Activated CD4-positive, alpha-beta memory T cell treated with anti-CD3 and anti-CD28 coated beads, Interleukin-2, amount 10 ng/mL, durations not matched to agents 7 days and 5 days (primary cell): ENCODE measurements at places on chromosomes 16 and 17.
A peak's percentile ranks its signal among the peaks of the same experiment; 100 is the strongest.

DNA sequence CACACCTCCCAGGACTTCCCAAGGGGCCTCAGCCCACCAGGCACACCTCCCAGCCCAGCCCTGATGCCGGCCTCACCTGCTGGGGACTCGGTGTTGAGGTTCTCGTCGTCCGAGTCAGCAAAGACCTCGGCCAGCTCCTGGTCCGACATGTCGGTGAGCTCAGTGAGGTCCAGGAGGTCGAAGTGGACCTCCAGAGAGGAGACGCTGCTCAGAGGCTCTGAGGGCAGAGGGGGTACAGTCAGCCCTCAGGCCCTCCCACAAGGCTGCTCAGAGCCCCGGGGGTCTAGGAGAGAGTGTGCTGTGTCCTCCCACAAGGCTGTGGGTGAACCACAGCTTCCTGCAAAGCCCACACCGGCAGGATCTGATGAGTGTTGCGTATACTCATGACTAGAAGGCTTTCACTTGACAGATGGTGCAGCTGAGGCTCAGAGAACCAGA, 10.5 kb downstream of the DBNDD1 start:
- DNase-seq: peak; percentile 64

DNA sequence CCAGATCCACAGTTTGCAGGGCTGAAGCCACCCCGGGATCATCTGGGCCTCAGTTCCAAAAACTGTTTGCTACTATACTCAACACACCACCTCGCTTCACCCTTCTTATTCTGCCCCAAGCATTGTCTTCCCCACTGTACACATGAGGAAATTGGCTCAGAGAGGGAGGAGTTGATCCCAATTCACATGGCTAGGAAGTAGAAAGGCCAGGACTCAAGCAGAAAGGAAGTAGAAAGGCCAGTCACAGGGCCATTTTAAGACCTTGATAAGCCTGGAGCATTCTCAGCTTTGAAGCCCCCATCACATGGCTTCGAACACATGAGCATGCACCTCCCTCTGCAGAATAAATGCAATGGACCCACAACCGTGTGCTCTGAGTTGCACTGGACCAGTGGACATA, 7.7 kb upstream of the PRSS22 start:
- DNase-seq: no peak

GRCh38 chr17:73043686-73044581, 48.6 kb downstream of the SLC39A11 start:
- no peak for DNase-seq

- no peak for DNase-seq
These were observed 26.5 kb downstream of the KANSL1 start for GRCh38 chr17:46166692-46167249.

- no peak for DNase-seq
These were observed 253.3 kb downstream of the STX8 start for GRCh38 chr17:9322326-9322725.

DNA sequence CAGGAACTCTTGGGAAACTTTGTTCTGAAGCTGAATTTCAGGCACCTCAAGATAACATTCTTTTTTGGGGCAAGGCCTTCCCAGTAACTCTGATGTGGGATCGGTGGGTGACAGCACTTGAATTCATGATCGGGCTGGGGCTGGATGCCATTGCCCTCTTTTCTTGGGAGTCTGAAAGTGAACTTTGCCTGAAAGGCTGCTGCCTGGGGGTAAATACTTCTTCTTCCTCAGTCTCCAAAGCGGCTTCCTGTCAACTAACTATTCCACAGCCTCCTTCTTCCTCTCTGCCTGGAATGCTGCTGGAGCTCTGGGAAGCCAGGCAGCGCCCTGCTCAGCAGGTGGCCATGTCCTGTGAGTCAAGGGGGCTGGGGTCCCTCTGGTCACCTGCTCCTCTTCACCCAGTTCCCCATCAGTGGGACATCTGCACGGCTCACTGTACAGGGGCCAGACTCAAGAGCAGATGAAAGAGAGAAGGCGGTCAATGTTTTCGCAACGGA, 79.5 kb downstream of the WIPI1 start:
- no peak for DNase-seq

DNA sequence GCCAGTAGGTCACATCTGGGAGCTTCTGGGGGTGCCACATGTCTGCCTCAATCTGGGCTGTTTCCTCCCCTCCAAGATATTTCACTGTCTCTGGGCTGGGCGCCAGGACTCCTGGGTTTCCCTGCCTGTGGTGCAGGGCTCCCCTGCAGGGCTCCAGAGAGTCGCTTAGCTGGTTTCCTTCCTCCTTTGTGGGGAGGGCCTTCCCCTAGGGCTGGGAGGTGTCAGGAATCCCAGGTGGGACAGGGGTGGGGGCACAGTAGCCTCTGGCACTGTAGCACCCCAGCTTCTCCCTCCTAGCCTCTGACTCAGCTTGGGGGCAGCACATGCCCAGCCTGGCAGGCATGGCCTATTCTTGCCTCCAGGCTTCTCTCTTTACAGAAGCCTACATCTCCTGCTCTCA, 2.6 kb downstream of the RARA start:
- DNase-seq: peak; percentile 15

GRCh38 chr16:69935278-69935711, 15.8 kb upstream of the CLEC18A start:
- DNase-seq: no peak

GRCh38 chr16:19135896-19136438, 22.2 kb downstream of the ITPRIPL2 start:
- no peak for DNase-seq

DNA sequence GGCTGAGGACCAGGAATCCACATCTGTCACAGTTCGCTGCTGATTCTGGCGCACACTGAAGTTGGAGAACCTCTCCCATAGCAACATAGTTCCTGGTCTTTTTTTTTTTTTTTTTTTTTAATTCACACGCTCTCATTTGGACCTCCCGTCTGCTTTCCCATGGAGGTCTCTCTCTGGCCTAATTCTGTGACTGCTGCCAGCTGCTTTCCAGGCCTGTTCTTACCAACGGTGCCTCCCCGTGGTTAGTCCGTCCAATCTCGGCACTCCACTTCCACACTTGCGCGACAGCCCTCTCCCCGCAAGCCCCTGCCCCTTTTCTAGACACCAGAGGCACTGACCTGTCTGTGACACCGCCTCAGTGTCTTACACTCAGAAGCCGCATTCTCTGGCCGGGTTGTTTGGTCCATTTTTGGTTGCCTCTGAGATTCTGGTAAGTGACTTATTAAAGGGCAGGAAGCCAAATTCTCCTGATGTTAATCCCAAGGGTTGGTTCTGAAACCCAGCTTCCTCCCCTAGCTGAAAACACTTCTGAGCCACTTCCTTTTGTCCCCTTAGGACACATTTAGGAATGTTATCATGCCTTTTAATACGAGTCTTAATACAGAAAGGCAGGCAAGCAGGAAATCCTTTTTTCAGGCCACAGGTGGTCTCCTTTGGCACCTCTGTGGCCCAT, 1.1 kb upstream of the AKTIP start:
- DNase-seq: peak; percentile 42

DNA sequence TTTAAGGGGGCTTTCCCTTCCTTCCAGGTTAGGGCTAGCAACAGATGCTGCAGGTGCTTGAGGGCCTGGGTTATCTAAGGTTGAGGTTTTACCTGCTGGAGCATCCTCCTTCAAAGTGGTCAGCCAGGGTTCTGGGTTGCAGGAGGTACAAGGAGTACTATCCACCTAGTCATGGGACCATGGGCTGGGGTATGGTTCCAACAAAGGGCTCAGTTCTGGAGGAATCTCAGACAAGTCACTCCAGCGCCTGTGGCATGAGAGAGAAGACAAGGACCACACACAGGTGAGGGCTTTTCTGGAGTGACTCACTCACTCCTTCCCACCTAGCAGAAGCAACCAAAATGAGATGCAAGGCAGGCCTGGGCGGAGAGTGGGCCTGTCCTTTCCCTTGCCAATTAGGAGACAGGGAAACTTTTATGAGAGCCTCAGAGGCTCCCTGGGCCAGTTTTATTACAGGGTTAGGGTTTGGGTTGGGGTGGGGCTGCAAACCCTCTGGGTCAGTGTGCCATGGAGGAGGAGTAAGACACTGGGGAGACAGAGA, 2.2 kb downstream of the MYO19 start:
- peak; percentile 15 for DNase-seq

DNA sequence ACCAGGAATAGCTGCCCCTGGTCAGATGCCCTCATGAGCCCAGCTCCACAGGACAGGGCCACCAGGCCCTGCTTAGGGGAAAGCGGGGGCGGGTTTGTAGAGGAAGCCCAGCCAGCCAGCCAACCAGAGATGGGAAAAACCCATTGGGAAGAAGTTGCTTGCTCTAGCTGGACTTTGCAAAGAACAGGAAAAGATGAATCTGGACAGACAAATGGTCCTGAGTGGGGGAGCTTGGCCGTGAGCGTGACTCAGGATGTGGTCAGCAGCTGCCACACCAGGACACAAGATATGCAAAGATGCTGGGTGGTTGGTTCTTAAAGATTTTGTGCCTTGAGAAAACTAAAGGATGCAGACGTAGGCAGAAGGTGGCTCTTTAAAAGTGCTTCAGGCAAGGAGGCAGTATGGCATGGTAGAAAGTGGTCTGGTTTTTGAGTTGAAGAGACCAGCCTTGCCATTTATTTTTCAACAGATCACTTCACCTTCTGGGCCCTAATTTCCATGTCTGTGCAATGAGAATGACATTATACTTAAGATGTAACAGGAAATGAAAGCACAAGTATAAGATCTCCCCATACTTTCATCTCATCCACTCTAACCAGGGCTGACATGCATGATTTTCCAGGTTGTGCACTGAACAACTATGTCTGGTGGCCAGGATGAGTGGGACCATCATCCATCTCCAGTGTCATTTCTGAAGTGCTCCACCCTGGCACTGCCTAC, 27.8 kb upstream of the HEATR6 start:
- DNase-seq: no peak

GRCh38 chr16:49529411-49530045, 155.9 kb downstream of the C16orf78 start:
- DNase-seq: no peak

- DNase-seq: no peak
These were observed 22.5 kb downstream of the NPRL3 start for GRCh38 chr16:116015-116414.

DNA sequence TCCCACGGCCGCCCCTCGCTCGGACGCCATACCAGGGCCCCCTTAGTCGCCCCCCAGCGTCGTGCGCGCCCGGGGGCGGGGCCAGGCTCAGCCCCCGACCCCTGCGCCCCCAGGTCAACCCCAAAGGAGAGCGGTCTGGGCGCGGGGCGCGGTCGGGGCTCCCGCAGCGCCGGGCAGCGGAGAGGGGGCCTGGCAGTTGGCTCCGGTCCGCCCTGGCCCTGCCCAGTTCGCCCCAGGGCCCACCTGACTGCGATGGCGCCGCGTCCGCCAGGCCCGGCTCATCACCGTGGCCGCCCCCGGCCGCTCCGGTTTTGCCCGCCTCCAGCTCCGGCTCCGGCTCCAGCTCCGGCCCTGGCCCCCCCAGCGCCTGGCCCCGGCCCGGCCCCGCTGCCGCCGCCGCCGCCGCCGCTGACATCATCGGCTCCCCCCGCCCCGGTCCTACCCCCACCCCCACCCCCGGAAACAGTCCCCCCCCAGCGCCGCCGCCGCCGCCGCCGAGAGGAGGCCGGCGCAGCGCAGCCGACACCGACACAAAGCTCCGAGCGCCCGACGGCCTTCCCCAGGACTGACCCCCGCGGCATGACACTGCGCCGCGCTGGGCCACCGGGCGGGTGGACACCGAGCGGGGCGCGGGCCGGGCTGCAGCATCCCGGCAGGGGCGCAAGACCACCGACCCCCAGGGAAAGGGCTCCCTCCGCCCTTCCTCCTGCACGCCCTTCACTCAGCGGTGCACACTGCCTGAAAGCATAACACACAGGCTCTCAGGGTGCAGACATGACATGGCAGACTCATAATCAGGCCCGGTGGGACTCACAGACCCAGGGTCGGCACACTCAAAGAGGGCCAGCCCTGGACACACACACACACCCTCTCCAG, at the start of gene ZBTB4:
ZBTB4 (minus strand) TSS at position 419 of the 876 bp plus-strand sequence. CDS start 12,830 bp downstream, outside the sequence.
- DNase-seq: peak; percentile 62

DNA sequence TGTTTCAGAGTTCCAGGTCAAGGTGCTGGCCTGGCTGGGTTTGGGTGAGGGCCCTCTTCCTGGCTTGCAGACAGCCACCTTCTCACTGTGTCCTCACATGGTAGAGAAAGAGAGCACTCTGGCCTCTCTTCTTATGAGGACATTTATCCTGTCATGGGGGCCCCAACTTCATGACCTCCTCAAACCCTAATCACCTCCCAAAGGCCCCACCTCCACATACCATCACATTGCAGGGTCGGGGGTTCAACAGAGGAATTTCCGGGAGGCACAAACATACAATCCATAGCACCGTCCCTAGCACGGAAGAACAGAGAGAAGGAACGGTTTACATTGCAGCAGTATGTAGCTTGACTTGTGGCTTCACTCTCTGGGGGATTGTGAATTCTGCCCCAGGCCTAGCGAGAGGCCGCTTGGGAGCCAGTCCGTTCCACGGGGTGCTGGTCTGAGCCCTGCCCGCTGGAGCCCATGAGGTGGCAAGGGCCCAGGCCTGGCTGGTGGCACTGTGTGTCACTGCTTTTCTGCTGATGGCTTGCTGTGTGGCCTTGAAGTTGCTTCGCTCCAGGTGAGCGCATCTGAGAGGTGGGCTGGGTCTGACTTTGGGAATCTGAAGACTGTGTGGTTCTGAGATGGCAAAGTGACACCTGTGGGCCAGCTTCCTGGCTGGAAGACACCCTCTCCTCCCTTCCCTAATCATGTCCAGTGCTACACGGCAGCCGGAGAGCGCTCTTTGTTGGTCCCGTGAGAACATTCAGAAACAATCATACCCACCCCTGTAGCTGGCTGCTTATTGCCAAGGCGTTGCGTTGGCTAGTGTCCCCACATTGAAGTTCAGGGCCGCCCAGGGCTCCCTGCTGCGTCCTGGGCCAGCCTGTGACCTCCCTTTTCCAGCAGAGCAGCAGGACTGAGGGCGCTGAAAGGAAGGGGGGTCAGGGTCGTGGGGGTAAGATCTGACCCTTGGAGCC, 98.3 kb downstream of the CMIP start:
- DNase-seq: no peak

GRCh38 chr16:63922560-63922959, 1199.3 kb downstream of the CDH11 start:
- no peak for DNase-seq

GRCh38 chr16:6837722-6838121, 494.9 kb upstream of the RBFOX1 start:
- no peak for DNase-seq

GRCh38 chr17:52237151-52237550, 78.6 kb upstream of the CA10 start:
- DNase-seq: no peak

DNA sequence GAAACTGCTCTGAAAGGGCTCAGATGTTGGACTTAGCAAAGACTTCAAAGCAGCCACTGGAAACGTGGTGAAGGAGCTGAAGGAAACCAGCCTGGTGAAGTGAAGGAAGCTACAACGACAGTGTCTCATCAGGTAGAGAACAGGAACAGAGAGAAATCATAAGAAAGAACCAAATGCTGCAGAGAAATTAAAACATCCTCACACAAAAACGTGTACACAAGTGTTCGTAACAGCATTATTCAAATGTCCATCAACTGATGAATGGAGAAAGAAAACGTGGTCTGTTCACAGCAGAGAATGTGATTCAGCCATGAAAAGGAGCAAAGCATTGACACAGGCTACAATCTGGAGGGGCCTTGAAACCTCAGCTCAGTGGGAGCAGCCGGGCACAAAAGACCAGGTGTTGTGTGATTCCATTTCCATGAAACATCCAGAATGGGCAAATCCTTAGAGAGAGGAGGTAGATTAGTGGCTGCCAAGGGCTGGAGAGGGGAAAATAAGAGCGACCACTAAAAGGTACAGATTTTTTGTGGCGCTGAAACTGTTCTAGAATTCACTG, 26.9 kb downstream of the IFT140 start:
- no peak for DNase-seq

GRCh38 chr16:67703626-67704025, 15.5 kb downstream of the GFOD2 start:
- DNase-seq: peak; percentile 33
